ENCODE measurements at places on chromosomes 3 and 15. TPM values are rescaled to one million over a fixed set of nuclear protein-coding genes. Genes with fewer than 3 reads are reported as not detected.

HDAC11 gene
- total RNA-seq: 20.6 TPM

RTP1 gene
- total RNA-seq: not detected

MUC20 gene
- total RNA-seq: 1.0 TPM

PAQR9 gene
- total RNA-seq: not detected

REC114 gene
- not detected for total RNA-seq

SLC22A14 gene
- total RNA-seq: not detected

GOLGA6A gene
- total RNA-seq: not detected

ZNF662 gene
- 16.8 TPM for total RNA-seq

RAB5A gene
- total RNA-seq: 114 TPM

CIDEC gene
- total RNA-seq: 6.0 TPM

ZNF770 gene
- total RNA-seq: 68.4 TPM

ECE2 gene
- not detected for total RNA-seq

THBS1 gene
- 109 TPM for total RNA-seq

CP gene
- total RNA-seq: 35.8 TPM

ACAD9 gene
- total RNA-seq: 144 TPM

CRYGS gene
- total RNA-seq: 0.42 TPM

AP3B2 gene
- total RNA-seq: 2.4 TPM

CLCN2 gene
- 1.7 TPM for total RNA-seq

COLQ gene
- total RNA-seq: 1.4 TPM

MED12L gene
- 0.15 TPM for total RNA-seq

Measured in lower leg skin (tissue), 4 donors.